NCI-H1930 (cell line): ENCODE measurements at places on chromosomes 1 and 21.

DNA sequence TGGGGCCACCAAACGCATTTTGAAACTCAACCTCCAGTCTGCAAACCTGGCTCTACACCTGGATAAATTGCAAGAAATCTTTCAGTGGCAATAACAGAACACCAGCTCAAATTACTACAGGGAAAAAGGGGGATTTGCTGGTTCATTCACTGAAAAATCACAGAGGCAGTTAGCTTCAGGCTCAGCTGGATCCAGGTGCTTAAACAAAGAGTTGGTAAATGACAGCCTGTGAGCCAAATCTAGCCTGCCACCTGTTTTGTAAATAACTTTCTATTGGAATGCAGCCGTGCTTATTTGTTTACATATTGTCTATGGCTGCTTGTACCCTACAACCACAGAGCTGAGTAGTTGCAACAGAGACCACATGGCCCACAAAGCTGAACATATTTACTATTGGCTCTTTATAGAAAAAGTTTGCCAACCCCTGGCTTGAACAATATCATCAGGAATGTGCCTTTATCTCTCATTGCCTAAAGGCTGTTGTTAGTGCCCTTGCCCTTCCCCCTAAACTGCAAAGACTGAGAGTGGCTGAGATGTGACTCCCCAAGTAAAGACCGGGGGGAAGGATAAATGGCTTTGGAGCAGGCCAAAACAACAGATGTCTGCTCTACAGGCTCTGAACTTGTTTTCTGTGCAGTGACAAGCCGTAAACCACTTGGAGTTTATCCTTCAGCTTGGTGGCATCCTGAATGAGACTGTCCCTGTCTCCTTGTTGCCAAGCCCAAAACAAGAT is 21.5 kb upstream of the PTPRF start:
- DNase-seq, result no peak

DNA sequence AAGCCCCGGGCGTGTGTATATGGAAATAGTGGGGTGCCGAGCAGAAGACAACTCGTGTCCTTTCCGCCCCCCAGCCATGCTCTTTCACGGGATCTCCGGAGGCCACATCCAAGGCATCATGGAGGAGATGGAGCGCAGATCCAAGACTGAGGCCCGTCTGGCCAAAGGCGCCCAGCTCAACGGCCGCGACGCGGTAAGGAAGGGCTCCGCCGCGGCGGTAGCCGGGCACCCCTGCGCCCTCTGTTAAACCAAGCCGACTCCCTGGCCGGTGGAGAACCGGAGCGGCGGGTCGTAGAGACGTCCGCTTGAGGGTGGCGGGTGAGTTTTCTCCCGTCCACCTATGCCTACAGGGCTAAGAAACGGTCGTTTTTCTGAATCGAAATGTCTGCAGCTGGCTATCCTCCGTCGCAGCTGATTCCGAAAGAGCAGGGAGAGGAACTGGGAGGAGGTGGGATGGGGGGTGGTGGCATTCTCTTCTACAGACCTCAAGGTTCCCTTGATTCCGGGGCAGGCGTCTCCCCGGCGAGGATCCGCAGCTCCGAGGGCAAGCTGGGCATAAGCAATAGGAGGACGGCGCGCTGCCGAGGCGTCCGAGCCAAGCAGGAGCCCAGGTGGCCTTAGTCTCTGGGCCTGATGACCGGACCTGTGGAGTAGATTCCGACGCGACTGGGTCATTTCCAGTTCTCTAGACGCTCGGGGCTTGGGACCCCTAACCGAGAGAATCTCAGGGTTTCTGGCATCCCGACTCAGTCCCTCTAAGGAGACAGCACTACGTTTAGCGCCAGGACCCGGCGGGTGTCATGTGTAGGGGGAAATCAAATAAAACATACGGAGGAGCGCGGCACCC is 856 bp downstream of the LHX9 start:
- DNase-seq, result peak; percentile 7

GRCh38 chr1:24898152-24898908 is 31.7 kb downstream of the RUNX3 start:
- no peak for DNase-seq

DNA sequence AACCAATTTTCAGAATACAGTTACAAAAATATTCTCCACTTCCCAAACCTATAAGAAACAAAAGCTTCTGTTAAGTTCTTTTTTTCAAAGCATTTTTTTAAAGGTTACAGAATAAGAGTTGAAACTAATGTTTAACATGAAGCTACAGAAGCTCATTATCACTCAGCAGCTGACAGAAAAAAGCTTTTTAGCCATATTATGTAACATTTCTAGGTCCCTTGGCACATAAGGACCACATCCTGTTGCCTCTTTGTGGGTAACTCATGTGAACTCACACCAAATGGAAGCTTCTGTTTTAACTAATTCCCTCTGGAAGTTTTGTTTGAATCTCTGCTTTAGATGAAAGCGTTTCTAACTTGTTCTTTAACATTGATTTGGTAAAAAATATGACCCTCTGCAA is 242.5 kb upstream of the TMPRSS15 start:
- peak; percentile 30 for DNase-seq

- peak; percentile 56 for DNase-seq
Observed at GRCh38 chr1:64744492-64745180, at the start of gene RAVER2. Gene RAVER2, plus strand, starts transcription at chr1:64745075. Its CDS starts 98 bp downstream, at chr1:64745173.

- peak; percentile 1 for DNase-seq
Observed at GRCh38 chr21:18041012-18041411, 203.6 kb upstream of the CHODL start.

DNA sequence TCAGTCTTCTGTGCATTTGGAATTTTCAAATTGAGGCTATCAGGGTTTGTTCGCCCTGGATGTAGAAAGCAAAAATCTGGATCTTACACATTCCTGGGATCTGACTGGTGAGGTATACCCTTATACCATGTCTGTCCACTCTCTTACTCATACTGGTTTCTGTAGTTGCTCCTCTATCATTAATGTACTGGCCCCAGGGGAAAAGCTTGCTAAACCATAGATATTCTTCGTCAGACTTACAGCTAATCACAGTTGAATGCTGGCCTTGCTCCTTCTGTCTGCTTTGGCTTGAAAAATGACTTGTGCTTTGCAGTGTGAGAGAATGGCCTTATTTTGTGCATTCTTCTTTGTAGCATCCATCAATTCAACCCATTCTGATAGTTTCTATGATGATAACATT is 30.5 kb downstream of the TBCE start:
- no peak for DNase-seq

DNA sequence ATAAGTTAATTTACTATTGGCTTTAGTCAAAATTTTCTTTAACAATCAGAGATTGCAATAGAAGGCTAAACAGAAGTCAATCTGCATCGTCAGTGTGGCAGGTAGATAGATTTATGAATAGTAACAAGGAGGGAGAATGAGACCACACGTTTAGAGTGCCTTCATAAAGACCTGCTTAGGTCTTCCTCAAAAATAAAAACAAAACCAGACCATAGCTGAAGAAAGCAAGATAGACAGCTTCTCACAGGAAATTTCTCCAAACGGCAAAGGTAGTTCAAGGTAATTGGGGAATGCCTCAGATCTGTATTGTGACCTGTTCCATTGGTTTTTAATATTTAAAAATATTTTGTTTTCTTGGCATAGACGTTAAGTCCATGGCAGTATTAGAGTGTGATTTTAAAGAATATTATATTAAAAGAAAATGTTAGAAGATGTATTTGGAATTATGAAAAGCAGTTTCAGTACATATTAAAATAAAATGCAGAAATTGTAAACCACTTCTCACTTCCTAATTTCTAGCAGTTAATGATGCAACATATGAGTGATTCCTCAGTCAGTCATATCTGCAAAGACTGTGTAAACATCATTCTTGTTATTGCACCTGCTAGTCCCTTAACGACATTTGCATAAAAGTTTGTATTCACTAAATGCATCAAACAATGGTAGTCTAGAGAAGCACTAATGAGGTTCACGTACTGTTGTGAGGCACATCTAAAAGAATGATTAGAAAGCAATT is 278.0 kb downstream of the HLX start:
- DNase-seq, result no peak

DNA sequence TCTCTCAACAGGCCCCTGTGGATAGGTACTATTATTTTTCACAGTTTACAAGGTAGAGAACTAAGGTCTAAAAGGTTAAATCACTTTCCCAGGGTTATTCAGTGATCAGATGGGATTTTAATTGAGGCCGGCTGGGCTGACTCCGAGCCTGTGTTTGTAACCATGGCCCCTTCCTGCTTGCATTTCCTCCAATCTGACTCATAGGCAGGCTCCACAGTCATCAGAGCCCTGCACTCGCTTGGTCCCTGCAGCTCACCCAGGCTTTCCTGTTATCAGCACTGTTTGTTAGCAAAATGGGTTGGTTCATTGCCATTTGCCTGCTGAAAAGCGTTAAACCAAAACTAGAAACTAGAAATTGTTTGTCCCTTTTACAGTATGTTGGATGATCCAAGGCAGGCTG is 41.4 kb upstream of the LMX1A start:
- DNase-seq, result no peak

- DNase-seq, result peak; percentile 46
Observed at GRCh38 chr1:983798-984475, 2.0 kb upstream of the PERM1 start.

GRCh38 chr1:42845866-42846256 is 552 bp upstream of the ZNF691 start:
- DNase-seq, result no peak

DNA sequence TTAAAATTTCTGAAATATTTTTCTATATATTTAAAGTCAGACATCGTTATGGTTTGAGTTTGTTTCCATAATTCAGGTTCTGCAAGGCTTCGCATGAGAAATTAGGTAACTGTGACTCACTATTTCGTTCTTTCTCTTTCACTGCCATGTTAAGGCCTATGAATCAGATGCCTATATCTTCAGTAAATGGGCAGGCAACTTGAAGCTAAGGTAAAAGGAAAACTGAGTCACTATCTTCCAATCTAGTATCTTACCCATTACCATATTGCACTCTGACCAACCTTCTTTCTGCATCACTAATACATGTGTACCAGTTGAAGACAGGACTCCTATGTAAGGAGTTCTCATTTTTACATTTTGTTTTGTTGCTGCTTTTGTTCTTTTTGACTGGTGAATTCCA is 37.8 kb downstream of the PYHIN1 start:
- DNase-seq, result no peak

DNA sequence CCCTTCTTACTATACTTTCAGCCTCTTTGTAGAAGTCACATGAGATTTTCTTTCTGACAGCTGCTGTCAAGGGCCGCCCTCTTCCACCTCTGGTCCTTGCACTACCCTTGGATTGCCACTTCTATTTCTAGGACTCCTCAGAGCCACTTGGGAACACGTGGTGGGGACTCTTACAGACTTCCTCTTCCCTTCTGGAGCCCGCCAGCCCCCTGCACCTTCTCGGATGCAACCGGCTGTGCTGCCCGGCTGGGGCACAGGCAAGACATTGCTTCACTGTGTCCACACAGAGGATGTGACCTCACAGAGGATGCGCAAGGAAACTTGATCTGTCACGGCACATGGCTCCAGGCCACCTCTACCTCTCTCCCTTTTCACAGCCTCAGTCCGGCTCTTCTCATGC is 2.4 kb upstream of the IKBKE start:
- no peak for DNase-seq

DNA sequence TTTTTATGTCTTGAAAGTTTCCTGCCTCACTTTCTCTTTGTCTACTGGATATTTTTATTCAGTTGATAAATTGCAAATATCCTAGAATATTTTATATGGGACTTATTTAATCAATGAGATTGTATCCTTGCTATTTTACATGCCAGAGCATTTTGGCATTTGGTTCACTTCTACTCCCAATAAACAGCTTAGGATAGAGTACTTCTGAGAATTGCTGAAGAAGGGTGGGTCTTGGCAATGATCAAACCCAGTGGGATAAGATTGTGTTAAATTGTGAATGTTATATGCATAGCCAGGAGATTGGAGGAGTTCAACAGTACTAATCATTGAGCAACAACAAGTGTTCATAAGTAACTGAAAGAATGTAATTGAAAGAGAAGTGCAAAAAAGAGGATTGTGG is 60.1 kb downstream of the SDCCAG8 start:
- no peak for DNase-seq

DNA sequence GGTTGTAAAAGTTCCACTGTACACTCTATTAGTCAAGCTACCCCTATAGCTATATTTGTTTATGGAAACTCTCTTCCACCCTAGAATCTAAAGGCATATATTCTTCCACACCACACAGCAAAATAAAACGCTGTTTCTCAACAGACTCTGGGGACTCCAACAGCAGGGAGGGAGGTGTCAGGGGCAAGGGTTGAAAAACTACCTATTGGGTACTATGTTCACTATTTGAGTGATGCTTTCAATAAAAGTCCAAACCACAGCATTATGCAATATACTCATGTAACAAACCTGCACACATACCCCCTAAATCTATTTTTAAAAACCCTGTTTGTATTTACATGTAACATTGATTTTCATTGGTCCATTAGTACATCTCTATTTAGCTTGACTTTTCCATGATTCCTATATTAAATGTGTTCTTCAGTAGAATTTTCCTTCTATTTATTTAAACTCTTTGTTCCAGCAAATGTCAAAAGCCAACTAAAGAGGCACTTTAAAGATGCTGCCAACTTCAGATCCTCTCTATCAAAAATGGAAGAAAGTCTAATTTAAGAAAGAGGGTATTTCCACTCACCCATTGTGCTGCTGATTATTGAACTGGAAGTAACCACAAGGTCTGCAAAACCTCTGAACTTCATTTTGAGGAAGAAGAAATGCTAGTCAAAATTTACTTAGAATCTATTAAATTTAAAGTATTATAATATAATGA is 26.2 kb downstream of the RGS7 start:
- DNase-seq, result no peak

DNA sequence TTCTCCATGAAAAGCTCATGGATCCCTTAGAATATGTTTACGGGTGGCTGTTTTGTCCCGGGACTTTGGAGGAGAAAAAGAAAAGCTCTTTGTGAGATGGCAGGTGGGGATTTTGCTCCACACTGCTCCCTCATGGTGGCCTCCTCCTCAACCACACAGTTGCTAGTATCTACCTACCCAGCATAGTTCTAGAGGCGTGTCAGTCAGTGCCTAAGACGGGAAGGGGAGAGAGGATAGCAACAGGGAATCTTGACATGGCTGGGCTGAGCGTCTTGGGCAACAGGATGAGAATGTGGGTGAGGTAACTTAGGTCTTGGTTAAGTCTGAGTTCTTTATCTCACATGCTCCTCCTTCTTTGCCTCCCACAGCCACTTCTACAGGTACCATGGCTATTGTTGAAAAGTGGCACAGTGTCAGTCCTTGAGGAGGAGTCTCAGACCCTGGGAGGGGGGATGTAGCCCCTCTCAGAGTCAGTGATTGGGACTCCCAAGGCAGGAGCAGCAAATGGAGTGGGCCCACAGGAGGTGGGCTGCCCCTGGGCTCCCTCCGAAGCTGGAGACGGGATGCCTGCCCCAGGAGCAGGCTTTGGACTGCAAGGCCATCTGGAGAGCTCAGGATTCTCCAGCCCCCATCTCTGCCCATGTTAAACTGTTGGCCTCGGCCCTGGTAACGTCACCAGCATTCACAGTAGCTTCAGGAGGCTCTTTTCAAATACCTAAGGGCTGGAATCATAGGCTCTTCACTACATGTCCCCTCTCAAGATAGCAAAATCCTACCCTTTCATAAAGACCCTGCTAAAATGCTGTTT is 75.4 kb downstream of the TENT5C start:
- no peak for DNase-seq

GRCh38 chr1:60126723-60127122 is 53.2 kb upstream of the C1orf87 start:
- DNase-seq, result no peak
